ENCODE measurements at places on chromosomes 2 and 18.

DNA sequence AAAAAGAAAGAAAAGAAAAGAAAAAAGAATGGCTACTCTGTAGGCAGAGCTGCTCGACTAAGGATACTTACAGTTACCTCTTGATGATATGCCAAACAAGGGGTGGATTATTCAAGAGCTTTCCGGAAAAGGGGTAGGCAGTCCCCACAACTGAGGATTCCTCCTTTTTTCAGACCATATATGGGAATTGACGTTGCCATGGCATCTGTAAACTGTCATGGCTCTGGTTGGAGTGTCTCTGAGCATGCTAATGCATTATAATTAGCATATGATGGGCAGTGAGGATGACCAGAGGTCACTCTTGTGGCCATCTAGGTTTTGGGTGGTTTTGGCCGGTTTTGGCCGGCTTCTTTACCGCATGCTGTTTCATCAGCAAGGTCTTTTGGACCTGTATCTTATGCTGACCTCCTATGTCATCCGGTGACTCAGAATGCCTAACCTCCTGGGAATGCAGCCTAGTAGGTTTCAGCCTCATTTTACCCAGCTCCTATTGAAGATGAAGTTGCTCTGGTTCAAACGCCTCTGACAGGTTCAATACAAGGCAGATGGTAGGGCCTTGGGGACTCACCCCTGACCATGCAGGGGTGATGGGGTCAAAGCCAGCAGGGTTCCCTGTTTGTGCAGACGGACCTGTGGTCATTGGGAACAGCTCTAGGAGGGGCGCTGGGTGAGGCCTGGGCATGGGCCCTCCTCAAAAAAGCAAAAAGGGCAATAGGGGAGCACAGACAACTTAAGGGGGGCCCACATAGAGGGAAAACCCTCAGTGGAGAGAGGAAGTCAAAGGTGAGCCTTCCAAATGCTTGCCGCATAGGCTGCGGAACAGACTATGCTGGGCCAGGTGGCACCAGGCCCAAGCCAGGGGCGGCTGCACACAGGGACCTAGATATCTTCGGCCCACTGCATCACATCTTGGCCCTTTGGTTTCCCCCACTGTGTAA, 251.2 kb upstream of the RAB6C start:
- DNase-seq = no peak

DNA sequence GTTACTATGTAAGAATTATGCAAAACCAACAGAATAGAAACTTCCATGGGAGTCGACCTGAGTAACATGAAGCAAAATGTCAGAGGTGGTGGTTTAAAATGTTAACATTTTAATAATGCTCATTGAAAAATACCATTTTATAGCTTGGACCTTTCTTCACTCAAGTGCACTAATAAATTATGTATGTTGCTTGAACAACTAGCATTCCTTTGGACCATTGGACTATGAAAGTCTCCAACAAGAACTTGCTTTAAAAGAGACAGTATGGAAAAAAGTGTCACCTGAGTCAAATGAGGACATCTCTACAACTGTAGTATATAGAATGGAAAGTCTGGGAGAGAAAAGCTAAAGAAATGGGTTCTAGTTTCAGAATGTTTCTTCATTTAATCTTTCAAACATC, 51.9 kb downstream of the GLS start:
- DNase-seq = no peak

DNA sequence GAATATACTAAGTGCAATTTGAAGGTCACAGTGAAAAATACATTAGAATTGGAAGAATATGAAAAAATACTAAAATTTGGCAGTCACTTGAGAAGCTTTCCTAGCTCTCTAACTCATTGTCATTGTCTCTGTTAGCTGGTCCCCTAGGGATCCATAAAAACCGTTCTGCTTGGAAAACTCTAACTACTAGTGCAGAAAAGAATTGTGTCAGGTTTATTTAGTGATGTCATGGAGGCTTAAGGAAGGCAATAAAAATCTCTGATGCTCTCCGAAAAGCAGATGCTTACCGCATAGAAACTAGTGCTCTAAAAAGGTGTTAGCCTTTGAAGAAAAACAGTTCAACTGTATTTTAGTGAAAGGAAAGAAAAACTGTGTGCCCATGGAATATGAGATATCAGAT, 150.1 kb upstream of the DLGAP1 start:
- DNase-seq = no peak

DNA sequence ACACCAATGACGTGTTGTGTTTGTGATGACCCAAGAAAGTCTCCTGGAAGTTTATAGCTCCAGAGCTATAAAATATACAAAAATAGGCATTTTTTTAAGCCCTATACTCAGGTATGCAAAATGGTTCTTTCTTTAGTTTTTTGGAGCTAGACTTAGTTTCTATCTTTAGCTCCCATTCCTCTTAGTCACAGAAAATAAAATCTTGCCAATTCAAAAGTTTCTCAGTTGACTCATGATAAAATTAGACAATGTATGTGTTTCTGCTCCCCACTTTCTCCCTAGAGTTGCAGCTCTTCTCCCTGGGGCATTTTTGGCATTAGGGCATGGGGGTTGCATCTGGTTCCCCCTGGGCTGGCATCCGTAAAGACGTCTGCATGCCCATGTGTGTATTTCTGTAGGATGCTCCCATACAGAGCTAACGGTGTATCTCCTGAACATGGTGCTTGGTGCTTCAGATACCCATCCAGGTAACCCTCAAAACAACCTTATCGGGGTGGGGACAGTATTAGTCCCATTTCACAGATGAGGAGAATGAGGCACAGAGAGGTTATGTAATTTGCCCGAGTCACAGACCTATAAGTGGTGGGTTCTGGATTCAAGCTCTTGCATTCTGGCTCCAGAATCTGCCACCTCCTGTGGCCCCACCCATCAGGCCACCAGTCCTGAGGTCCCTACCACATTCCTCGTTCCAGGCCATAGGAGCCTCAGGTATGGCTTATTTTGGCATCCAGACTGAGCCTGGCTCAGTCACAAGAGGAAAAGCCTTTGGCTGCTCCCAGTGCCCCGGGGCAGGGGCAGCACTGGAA, 43.1 kb upstream of the ASAP2 start:
- no peak for DNase-seq

GRCh38 chr2:98793275-98793674, 62.3 kb upstream of the MGAT4A start:
- DNase-seq = no peak

DNA sequence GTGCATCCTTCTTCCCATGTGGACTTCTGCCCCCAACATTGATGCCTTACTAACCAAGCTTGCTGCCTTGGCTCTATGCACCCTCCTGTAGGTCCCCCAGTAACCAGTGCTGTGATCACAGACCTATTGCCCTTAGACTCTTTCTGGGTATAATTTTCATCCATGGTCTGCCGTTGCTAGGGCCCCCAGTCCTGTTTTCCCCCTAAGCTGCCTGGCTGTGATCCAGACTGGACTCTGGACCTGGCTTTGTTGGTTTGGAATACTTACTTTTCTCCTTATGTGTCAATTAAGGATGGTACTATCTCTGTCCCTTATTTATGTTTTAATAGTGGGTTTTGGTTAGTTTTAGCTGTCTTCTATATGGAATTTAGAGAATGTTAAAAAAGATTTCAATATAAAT, 26.0 kb downstream of the ATP9B start:
- no peak for DNase-seq

- DNase-seq = no peak
Observed at GRCh38 chr2:58764338-58765104, 523.4 kb upstream of the FANCL start.

DNA sequence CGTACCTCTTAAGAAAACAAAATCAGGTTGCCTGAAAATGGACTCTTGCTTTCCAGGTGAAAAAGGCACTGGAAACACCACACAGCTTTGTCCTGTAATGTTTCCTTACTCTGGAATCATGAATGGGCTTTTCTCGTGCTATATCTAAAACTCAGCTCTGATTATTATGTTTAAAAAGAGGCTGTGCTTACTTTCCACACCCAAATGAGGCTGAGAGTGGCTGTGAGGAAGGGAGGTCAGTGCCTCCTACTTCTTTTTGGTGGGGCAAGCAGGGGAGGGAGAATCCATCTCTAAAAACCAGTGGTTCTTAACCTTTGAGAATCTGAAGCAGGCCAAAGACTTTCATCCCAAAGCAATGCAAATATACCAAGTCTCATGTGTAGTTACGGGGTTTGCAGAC, 148.6 kb downstream of the FAM210A start:
- DNase-seq = no peak

DNA sequence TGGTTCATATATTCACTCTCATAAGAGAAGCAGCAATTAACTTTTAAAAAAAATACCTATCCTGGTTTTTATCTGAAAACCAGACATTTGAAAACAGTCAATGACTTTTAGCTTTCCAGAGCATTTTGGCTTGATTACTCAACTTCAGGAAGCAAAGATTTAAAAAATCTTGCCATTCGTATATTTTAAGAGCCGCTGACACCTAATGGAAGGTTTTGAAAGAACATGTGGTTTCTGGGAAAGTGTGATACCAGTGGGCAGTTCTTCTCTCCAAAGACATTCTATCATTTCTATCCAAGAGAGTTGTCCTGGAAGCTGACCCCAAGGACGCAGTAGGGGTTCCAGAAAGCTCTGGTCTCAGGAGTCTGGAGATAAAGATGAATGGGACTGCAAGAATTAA, 234.7 kb downstream of the TTC32 start:
- no peak for DNase-seq

GRCh38 chr2:212904646-212905045, 246.8 kb downstream of the IKZF2 start:
- DNase-seq = no peak
